ENCODE measurements at places on chromosomes 1 and 21.

- no peak for DNase-seq
- no peaks in the 10 kb centered on the region for H3K36me3 ChIP-seq
- H3K27ac ChIP-seq, result no peak overlapping the region
- H3K4me3 ChIP-seq, result no peak overlapping the region
Measured at GRCh38 chr21:43376478-43376882, 50.5 kb downstream of the SIK1 start.

- H3K27me3 ChIP-seq, result no peaks in the 10 kb centered on the region
- no peaks in the 10 kb centered on the region for H3K4me1 ChIP-seq
- no peak overlapping the region for H3K4me3 ChIP-seq
- H3K36me3 ChIP-seq, result no peaks in the 10 kb centered on the region
- H3K27ac ChIP-seq, result no peak overlapping the region
Measured at GRCh38 chr1:193408782-193409293, 222.4 kb upstream of the B3GALT2 start.

GRCh38 chr1:16392740-16393569, 25.9 kb downstream of the SZRD1 start:
- no peak for DNase-seq
- no peaks in the 10 kb centered on the region for H3K4me1 ChIP-seq
- H3K4me3 ChIP-seq, result no peak overlapping the region
- peaks cover 3% of the 10 kb centered on the region for H3K36me3 ChIP-seq

- no peaks in the 10 kb centered on the region for H3K27me3 ChIP-seq
- H3K4me3 ChIP-seq, result no peak overlapping the region
- no peak overlapping the region for H3K27ac ChIP-seq
- DNase-seq, result no peak
Measured at GRCh38 chr1:64941461-64942117, 24.8 kb downstream of the JAK1 start.

GRCh38 chr21:31498985-31499384, 154.9 kb upstream of the TIAM1 start:
- H3K4me3 ChIP-seq, result no peak overlapping the region
- no peak overlapping the region for H3K27ac ChIP-seq
- no peaks in the 10 kb centered on the region for H3K36me3 ChIP-seq

- no peak overlapping the region for H3K27ac ChIP-seq
- no peaks in the 10 kb centered on the region for H3K36me3 ChIP-seq
- H3K27me3 ChIP-seq, result no peaks in the 10 kb centered on the region
- H3K4me1 ChIP-seq, result no peaks in the 10 kb centered on the region
Measured at GRCh38 chr21:20292280-20292679, 705.9 kb upstream of the NCAM2 start.

DNA sequence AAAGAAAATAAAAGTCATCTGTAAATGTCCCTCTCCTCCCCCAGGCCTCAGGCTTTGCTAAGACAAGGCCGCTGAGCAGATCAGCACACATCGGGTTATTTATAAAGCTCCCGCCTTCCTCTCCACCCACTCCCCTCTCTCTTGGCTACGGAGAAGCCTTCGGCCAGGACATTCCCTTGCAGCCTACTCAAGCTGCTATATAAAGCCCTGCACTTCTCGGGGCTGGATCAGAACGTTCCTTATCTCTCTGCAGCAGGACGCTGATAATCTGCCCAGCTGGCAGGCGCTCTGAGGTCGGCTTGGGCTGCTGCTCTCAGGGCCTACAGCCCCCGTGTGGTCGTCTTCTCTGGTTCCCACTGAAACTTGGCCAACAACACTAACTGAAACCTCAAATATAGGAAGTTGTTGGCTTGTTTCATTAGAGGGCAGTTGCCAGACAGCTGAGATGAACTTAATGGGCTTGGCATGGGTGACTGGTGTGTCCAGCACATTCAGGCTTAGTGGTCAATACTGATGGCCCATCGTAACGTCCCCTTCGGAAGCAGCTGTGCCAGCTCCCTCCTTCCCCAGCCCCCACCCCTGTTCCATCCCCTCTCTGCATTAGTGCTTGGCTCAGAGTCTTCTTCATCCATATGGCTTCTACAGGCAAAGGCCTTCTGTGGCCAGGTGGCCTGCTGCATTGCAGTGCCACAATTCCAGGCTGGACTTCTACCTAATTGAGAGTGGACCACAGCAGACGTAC, 64.6 kb downstream of the IER5 start:
- peak overlapping the region; percentile 65 for H3K27ac ChIP-seq
- H3K4me3 ChIP-seq, result no peak overlapping the region
- peak; percentile 96 for DNase-seq
- no peaks in the 10 kb centered on the region for H3K36me3 ChIP-seq
- H3K27me3 ChIP-seq, result no peaks in the 10 kb centered on the region
- peaks cover 54% of the 10 kb centered on the region for H3K4me1 ChIP-seq

DNA sequence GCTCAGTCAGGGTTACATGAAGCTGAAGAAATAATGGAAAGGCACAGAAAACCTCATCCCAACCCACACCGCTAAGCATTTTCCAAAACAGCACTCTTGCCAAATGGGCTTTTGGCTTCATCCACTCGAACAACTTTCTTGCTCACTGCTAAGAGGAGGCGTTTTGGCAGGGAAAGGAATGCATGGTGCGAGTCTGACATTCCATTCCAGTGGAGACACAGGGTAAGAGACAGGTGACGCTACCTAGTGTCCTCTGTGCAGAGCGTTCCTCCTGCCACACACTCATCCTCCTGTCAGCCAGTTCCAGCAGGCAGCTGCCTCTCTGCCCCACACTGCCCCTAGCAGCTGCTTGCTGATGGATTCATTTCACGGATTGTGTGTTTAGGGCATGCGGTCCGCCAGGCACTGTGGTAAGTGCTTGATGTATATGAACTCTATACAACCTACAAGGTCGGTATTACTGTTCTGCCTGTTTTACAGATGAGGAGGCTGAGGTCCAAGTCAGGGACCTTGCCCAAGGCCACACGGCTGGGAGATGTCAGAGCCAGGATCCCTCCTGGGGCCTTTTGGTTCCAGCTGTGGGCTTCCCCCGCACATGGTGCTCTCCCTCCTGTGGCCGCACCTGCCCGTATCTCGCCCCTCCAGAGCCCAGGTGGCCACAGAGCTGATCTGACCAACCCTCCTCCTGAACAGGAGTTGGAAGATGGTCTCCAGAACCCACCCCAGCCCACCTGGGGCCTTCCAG, 25.7 kb upstream of the BACE2 start:
- H3K27ac ChIP-seq, result no peak overlapping the region
- no peaks in the 10 kb centered on the region for H3K4me1 ChIP-seq
- H3K27me3 ChIP-seq, result peaks cover 37% of the 10 kb centered on the region
- no peak for DNase-seq
- H3K4me3 ChIP-seq, result no peak overlapping the region

DNA sequence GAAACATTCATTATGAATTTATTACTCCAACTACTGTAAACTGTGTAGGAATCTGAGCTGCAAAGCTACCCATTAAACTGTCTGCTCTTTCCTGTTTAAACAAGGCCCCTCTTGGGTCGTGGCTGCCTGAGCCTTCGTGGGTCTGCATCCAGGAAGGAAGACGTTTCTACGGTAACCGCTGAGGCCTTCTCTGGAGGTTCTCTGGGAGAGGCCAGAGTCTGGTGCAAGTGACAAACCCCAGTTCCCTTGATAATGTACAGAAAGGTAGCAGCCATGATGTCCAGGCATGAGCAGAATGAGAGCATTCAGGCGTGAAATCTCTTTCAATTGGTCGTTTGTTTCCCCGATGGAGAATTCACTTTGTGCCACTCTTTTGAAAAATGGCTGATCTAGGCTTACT, 350.2 kb downstream of the PLPP3 start:
- no peaks in the 10 kb centered on the region for H3K4me1 ChIP-seq
- no peaks in the 10 kb centered on the region for H3K36me3 ChIP-seq
- no peak overlapping the region for H3K27ac ChIP-seq
- no peak overlapping the region for H3K4me3 ChIP-seq

DNA sequence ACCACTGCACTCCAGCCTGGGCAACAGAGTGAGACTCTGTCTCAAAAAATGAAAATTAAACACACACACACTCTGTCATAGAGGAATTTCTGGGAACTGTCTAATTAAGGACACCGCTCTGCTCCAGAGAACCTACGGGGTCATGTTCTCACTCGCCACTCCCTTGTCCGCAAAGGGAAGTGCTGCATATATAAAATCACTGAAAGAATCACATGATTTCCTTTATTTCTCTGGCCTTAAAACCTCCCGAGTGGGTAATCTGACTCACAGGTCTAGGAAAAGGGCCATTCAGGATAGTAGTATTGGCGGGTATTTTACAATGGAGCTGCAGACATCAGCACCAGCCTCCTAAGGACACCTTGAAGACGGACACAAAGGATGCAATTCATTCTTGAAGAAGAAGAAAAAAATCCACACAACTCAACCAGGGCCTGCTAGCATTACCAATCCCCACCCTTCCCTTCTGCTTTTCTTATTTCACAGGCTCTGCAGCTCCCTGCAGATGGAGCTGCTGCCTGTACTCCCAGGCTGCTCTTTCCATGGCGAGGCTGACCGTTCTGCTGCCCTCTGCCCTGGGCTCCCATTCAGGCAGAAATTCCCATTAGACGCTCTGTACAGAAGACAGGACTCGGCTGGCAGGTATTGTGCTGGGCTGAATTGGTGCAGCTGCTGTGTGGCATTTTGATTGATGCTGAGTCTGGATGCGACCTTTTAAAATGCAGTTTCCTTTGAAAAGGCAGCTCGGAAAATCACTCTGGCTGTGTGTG, 53.3 kb upstream of the FAM89A start:
- no peak overlapping the region for H3K4me3 ChIP-seq
- H3K27me3 ChIP-seq, result no peaks in the 10 kb centered on the region
- no peaks in the 10 kb centered on the region for H3K36me3 ChIP-seq
- DNase-seq, result no peak
- H3K27ac ChIP-seq, result no peak overlapping the region

- no peak for DNase-seq
- H3K4me3 ChIP-seq, result no peak overlapping the region
- H3K27me3 ChIP-seq, result no peaks in the 10 kb centered on the region
- H3K36me3 ChIP-seq, result no peaks in the 10 kb centered on the region
Measured at GRCh38 chr1:184296466-184297243, 90.2 kb upstream of the C1orf21 start.

DNA sequence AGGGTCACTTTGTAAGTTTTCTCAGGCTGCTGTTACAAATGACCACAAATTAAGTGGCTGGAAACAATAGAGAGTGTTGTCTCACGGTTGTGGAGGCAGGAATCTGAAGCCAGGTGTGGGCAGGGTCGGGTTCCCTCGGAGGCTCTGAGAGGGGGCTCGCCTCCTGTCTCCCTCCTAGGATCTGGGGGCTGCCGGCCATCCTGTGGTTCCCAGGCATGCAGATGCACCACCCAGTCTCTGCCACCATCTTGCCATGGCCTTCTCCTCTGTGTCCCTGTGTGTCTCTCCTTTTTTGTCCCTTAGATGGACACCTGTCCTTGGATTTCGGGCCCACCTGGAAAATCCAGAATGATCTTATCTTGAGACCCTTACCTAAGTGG, 4.8 kb downstream of the TP73 start:
- no peaks in the 10 kb centered on the region for H3K27me3 ChIP-seq
- no peak overlapping the region for H3K27ac ChIP-seq
- DNase-seq, result no peak
- no peaks in the 10 kb centered on the region for H3K4me1 ChIP-seq
- H3K36me3 ChIP-seq, result no peaks in the 10 kb centered on the region

DNA sequence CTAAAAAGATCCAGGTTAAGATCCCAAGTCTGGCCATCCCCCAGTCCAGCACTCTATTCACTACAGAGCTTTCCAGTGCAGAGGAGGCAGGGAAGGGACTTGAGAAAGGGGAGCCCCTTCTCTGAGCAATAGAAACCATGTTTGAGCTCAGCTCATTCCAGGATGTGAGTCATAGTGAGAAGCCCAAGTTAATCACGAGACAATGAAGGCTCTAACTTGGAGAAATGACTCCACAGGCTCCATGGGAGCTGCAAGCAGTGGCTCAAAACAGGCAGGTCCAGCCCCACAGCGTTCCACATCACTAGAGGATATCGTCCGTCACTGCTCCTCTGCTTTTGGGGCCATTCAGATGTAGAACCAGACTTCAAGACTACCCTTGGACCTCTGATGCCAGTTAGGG, 59.1 kb downstream of the CAMK2N1 start:
- H3K27ac ChIP-seq, result no peak overlapping the region
- no peak for DNase-seq
- H3K36me3 ChIP-seq, result no peaks in the 10 kb centered on the region
- H3K4me1 ChIP-seq, result no peaks in the 10 kb centered on the region
- no peak overlapping the region for H3K4me3 ChIP-seq

DNA sequence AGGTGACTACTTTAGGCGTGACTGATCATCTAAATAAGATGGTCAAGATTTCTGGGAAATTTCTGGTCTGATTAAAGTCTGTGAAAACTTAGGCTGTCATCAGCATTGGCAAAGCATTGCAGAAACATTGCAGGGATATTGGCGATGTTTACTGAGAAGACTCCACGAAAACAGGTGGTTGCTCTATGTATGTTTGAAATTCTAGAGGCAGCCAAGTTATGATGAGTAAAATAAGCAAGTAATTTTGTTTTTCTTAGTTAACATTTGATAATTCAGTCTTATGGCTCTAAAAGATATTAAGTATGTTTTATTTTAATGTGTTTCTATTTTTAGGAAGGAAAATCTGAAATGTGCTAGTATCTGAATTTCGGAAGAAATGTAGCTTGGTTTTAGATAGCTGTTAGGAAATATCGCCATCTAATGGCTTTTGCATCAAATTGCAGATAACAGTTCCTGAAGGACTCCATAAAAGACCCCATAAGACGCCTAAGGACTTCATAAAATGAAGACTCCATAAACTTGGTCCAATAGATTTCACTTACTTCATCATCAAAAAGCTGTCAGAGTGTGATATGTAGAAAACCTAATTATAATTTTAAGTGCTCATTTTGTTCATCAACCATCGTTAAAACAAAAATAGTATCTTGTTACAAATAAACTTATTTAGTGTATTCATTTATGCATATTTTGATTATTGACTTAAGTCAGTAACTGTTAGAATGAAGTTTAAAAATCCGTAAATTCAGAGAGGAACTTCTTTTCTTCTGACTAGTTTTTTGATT, 344.6 kb downstream of the RYR2 start:
- H3K27me3 ChIP-seq, result no peaks in the 10 kb centered on the region
- no peaks in the 10 kb centered on the region for H3K36me3 ChIP-seq
- DNase-seq, result peak; percentile 29
- H3K27ac ChIP-seq, result no peak overlapping the region
- H3K4me3 ChIP-seq, result no peak overlapping the region

DNA sequence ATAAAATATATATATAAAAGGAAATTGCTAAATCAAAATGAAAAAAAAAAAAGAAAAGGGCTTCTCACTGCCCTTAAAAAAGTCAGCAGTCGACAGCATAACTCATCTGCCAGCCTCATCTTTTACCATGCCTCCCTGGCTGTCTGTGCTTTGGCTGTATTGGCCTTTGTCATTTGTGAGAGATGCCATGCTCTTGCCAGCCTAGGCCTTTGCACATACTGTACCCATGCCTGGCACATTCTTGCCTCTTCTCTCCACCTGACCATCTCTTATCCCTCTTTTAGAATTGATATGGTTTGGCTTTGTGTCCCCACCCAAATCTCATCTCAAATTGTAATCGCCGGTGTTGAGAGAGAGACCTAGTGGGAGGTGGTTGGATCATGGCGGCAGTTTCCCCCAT, 37.1 kb downstream of the DIRAS3 start:
- H3K36me3 ChIP-seq, result no peaks in the 10 kb centered on the region
- no peaks in the 10 kb centered on the region for H3K27me3 ChIP-seq
- no peaks in the 10 kb centered on the region for H3K4me1 ChIP-seq
- H3K4me3 ChIP-seq, result no peak overlapping the region
- DNase-seq, result no peak

GRCh38 chr1:39214714-39214997, 10.2 kb downstream of the MACF1 start:
- H3K27me3 ChIP-seq, result no peaks in the 10 kb centered on the region
- H3K27ac ChIP-seq, result peak overlapping the region; percentile 90
- DNase-seq, result no peak

GRCh38 chr1:67748630-67749029, 63.6 kb downstream of the GADD45A start:
- peak overlapping the region; percentile 33 for H3K4me3 ChIP-seq
- peaks cover 39% of the 10 kb centered on the region for H3K4me1 ChIP-seq
- DNase-seq, result peak; percentile 45
- no peaks in the 10 kb centered on the region for H3K36me3 ChIP-seq
- peak overlapping the region; percentile 90 for H3K27ac ChIP-seq
